ENCODE measurements at places on chromosomes 2 and 18.
A peak's percentile ranks its signal among the peaks of the same experiment; 100 is the strongest.

- peak; percentile 48 for DNase-seq
These were observed 228.1 kb upstream of the TRIB2 start for GRCh38 chr2:12488352-12489318.

- DNase-seq = no peak
These were observed 780 bp upstream of the ITGAV start for GRCh38 chr2:186588940-186589611.

- DNase-seq = no peak
These were observed 64.7 kb upstream of the MGAT5 start for GRCh38 chr2:134189009-134189720.

DNA sequence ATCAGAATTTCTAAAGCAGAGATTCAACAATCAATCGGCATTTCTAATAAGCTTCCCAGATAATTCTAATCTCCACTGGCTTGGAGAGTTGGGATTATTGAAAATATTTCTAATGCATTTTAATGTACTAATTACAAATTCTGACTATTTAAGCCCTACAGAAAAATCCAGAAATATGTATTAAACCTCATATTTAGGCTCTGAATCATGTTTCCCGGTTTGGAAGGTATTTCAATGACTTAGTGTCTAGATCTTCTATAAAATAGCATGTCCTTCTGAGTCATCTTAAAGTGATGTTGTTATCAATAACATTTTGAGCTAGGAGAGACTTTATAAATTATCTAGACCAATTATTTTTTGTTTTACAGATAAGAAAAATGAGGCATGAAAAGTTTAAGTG is 258.8 kb upstream of the NRXN1 start:
- no peak for DNase-seq

GRCh38 chr2:207154556-207155510 is 10.9 kb downstream of the KLF7 start:
- DNase-seq = no peak

GRCh38 chr2:131085646-131086045 is 7.6 kb downstream of the FAM168B start:
- DNase-seq = no peak

- no peak for DNase-seq
These were observed 16.7 kb downstream of the WIPF1 start for GRCh38 chr2:174580951-174581350.

DNA sequence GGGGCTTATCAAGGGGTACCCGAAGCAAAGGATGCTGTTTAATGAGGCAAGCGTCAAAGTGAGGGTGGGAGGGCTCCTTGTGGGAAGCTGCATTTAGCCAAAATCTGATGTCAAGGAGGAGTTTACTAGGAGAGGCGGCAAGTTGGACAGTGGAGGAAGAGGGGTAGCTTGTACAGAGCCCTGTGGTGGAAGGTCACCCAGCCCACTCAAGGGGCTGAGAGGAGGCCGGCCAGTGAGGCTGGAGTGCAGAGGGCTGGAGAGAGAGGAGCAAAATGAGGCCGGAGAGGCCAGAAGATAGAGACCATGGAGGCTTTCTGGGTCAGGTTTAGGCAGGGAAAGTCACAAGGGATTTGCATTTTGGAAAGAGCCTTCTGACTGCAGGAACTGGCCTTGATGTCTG is 49.5 kb downstream of the ASB1 start:
- DNase-seq = no peak

- DNase-seq = no peak
These were observed 83.2 kb upstream of the SPATS2L start for GRCh38 chr2:200223205-200223784.

DNA sequence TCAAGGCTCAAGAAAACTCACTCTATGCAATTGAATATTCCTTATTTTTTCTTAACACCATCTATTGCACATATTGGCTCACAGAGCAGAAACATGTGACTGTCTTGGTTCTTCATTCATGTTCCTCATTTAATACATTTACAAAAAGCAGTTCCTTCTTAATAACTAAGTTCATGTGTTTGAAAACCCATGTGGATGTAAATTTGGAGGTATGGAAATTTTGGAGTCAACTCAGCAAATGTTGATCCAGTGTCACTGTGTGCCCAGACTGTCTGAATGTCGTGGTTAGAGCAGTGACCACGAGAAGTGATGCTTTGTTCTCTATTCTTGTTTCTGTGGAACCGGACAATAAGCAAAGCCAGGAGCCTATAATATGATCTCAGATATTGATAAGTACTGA is 299.1 kb downstream of the SETBP1 start:
- no peak for DNase-seq

DNA sequence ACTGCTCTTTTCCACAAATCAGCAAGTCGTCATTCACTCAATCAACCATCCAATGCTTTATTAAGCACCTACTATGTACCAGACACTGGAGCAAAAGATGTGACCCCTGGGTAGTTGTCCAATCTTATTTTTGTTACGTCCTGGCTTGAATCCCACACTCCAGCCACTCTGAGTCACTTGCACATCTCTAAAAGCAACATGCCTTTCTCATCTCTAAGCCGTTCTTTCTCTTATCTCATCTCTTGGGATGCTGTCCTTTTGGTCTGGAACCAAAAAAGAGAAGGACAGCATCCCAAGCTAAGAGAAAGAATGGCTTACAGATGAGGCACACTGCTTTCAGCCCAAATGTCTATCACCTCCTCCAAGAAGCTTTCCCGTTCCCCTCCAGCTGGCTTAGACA is 58.8 kb downstream of the RNF152 start:
- no peak for DNase-seq

- peak; percentile 92 for DNase-seq
These were observed 60.4 kb downstream of the ATOH8 start for GRCh38 chr2:85813982-85814801.

DNA sequence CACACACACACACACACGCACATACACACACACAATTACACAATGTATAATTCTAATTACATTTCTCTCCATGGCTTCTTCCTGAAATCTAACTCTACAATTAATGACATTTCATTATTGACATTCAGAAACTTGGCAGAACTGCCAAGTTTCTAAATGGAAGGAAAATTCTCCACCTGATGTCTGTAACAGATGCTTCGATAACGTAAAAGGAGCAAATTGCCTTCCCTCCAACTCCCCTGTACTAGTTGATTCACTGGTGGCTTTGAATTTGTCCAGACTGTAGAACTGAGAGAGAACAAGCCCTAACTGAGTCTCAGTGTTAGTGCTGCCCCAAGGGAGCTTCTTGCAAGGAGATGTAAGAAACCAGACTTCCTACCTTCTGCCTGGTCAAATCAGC is 255.1 kb upstream of the TMEM200C start:
- DNase-seq = no peak

DNA sequence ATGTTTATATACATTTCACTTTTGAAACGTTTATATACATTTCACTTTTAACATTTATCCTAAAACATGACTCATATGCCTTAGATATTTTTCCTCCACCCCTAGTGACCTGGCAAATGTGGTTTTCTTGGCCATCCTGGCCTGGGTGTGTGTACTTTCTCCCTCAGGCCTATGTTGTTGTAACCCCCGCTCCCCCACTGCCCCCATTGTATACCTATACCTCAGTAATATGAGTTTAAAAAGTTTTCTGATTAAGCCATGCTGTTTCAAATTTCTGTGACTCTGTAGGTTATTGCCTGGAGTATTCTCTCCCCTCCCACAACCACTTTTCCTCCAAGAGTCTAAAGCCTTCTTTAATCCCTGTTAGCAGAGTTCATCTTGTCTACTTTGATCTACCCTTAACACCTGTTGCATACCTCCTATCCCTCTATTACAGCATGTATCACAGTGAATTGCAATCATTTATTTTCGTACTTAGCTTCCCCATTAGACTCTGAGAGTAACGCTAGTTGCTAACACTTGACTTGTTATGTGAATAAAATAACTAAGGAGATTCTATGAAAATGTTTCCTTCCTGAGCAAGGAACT is 67.9 kb downstream of the LCLAT1 start:
- DNase-seq = no peak

DNA sequence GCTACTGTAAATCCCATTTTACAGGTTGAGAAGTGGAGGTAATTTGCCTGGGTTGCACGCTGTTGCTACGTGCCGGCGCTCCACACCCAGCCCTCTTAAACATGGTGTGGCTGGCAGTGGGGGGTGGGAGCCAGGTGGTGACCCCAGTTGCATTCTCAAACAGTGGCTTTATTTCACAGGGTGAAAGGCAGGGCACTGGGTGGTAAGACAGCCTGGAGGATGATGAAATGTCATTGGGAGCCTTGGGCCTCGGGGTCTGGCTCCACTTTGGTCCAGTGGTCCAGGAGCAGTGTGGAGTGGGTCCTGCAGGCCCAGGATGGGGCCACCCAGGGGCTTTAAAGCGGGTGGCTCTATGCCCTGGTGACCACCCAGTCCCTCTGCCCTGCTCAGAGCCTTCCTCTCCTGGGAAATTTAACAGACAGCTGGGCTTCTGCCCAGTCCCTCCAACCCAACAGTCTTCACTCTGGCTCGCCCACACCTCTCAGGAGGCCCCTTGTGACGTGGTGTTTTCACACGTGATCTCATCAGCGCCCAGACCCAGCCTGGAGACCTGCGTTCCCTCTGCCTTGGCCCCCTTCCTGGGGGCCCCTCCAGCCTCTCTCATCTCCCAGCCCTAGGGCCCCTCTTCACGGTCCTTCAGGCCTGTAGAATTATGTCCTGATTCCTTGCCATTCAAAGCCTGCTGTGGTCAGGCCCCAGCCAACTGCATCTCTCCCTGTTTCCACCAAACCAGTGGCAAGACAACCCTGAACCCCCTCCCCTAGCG is 92.5 kb downstream of the INHBB start:
- DNase-seq = no peak

- no peak for DNase-seq
These were observed 468.0 kb downstream of the NUP35 start for GRCh38 chr2:183592271-183592670.

DNA sequence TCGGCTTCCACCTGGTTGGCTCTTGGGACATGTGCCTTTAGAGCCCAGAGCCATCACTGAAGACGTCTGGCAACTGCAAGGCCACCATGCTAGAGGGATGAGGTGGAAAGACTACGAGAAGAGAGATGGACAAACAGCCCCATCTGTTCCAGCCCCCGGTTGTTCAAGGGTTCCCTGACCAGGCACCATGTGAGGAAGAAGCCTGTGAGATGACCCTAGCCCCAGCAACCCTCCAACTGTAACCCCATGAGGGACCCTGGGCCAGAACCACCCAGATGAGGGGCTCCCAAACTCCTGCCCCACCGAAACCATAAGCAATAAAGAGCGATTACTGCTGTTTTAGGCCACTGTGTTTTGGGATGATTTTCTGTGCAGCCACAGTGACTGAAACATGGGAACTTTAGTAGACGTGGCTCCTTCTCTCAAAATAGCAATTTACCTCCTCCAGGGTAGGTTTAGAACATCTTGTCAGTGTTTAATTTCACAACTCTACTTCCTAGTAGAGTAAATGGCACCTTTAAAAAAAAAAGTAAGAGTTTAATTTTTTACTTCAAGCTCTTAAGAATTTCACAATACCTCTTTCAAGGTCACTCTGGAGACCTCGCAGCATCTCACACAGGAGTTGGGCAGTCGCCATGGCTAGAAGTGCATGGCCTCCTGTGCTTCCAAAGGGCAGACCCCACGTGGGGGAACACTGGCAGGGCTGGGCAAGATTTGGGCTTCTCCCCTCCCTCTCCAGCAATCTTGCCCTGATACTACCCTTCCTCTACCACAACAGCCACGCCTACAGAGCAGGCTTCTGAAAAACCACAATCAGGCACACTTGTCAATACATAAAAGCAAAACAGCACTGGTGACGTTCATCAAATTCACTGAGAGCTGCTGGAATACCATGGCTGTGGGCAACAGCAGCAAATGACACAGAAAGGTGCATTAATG is 48.8 kb downstream of the TMEM163 start:
- DNase-seq = peak; percentile 46

DNA sequence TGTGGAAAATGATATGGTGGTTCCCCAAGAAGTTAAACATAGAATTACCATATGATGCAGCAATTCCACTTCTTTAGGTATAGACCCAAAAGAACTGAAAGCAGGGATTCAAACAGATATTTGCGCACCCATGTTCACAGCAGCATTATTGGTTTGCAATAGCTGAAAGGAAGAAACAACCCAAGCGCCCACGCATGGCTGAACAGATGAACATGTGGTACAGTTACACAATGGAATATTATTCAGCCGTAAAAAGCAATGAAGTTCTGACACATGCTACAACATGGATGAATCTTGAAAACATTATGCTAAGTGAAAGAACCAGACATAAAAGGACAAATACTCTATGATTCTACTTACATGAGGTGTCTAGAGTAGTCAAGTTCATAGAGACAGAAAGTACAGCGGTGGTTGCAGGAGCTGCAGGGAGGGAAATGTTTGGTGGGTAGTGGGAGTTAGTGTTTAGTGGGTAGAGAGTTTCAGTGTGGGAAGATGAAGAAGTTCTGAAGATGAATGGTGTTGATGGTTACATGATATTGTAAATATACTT is 26.7 kb upstream of the ASPRV1 start:
- no peak for DNase-seq

DNA sequence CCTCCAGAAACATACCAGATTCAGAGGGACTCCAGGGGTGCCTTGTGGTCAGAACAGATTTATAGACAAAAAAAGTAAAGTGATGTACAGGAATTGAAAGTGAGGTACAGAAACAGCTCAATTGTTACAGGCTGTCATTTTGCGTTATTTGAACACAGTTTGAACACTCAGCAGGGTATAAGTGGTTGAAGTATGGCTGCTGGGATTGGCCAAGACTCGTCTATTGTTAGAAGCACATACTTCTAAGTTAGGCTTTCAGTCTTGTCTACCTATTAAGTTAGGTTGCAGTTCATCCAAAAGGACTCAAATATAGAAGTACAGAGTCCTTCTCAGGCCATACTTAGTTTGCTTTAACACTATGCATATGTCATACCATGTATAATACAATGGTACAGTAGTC is 21.0 kb upstream of the GRB14 start:
- no peak for DNase-seq

GRCh38 chr2:106350980-106351379 is 117.2 kb downstream of the RGPD3 start:
- DNase-seq = no peak

GRCh38 chr2:3960106-3960505 is 256.7 kb downstream of the DCDC2C start:
- no peak for DNase-seq

- DNase-seq = no peak
These were observed 137.9 kb downstream of the MGAT5 start for GRCh38 chr2:134391751-134392160.

- no peak for DNase-seq
These were observed 58.2 kb downstream of the KLHL14 start for GRCh38 chr18:32714571-32715148.

GRCh38 chr2:101474731-101475384 is at the start of gene RFX8:
Gene RFX8, minus strand, starts transcription at chr2:101475112. Its CDS starts 8,264 bp downstream, at chr2:101466848.
- DNase-seq = peak; percentile 53

DNA sequence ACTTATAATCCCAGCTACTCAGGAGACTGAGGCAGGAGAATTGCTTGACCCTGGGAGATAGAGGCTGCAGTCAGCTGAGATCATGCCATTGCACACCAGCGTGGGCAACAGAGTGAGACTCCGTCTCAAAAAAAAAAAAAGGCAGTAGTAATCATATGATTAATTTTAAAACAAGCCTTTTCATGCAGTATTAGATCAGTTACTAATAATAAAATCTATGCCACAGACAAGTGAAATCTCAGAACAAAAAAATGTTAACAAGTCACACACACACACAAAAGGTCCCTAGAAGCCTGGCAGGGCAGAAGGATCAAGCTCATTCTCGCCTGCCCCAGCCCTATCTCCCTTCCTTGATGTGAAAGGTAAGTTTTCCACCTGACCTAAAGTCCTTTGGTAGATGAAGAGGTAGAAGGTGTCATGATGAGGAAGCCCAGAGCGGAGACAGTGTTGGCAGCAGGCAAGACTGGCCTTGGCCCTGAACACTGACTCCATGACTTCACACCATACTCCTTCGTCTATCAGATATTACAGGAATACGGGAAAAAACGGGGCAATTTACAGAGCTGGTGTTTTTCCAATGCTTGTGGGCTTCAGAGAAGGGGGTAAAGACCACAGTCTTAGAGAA is 10.6 kb downstream of the KDSR start:
- DNase-seq = no peak
